NCI-H1105 (cell line): ENCODE measurements at places on chromosomes 12 and 14.

DNA sequence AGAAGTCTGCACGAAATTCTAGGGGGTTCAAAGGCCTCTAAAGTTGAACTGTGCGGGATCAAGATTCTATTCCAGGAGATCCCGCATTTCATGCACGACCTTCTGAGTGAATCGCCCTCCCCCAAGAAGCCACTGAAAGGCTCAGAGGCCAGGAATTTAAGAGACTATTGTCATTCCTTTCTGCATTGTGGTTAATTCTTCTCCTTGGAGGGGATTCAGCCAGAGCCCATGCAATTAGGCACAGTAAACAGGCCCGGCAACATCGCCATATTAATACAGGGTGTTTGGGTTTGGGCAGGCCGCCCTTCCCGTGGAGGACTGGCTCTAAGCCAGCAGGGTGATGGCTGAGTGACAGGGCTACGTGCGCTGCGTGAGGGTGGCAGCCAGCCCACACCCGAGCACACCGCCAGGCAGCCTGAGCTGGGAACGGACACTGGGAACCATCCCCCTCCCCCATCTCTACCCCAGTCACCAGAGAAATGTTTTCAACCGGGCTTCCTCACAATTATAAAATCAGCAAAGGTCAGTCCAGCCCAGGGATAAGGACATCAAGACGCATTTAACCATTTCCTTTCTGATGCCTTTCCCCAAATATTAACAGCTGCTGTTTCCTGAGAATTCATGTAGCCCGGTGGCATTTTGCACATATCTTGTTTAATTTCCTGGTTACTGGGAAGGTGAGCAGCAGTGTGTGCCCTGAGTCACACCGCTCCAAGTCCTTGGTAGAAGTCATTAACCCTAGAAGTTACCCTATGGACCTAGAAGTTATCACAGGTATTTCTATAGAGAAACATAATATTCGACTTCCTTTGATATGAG is 12.5 kb downstream of the EGLN3 start:
- peak; percentile 85 for DNase-seq

- DNase-seq, result peak; percentile 80
Observed at GRCh38 chr14:75561013-75561432, 17.4 kb upstream of the FLVCR2 start.

GRCh38 chr14:56160088-56160487 is 41.9 kb downstream of the PELI2 start:
- no peak for DNase-seq

DNA sequence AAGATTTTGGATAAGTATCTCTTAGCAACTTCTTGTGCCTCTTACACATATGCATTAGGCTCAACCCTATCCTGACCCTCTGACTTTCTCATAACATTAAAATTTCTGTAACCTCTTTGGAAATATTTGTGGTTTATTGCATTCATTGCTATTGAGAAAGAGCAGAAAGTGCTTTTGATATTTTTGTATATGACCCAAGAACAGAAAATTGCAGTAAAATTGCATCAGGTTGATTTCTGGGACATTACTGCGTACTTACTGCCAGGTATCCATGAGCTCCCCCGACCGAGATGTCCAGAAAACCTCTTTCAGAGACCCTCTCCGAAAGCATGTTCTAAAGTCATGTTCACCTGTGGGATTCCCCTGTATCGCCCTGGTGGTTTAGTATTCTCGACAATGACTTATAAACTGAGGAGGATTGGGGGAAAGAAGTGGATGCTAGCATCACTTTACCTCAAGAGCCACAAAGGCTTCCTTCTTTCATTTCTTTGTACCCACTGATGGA is 14.5 kb upstream of the IL22 start:
- no peak for DNase-seq

DNA sequence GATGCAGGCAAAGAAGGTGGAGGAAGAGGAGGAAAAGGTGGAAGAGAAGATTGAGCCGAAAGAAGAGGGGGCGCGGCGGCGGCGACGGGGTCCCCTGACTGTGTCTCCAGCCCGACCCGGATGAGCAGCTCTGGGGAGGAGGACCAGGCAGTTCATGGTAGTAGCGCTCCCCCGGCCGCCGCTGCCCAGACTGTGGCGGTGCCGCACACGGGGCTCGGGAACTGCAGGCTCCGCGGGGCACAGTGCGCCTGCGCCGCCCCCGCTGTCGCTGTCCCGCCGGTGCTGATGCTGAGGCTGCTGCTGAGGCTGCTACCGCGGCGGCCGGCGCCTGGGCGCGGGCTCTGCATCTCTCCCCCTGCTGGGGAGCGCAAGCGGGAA is at the start of gene KCNH5:
Gene KCNH5, minus strand, starts transcription at position 225 of the 378 bp plus-strand sequence. CDS start 272 bp downstream, outside the sequence.
- DNase-seq, result peak; percentile 68

- DNase-seq, result no peak
Observed at GRCh38 chr14:79514700-79515099, 696.6 kb downstream of the DIO2 start.

DNA sequence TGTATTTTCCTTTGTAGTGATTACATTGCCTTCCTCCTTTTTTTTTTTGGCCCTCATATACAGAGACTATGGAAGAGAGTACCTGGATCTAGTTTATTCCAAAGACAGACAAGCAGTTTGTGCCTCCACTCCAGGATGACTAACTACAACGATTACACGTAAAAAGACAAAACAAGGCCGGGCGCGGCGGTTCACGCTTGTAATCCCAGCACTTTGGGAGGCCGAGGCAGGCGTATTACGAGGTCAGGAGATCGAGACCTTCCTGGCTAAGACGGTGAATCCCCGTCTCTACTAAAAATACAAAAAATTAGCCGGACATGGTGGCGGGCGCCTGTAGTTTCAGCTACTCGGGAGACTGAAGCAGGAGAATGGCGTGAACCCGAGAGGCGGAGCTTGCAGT is 2.2 kb downstream of the CERS5 start:
- DNase-seq, result no peak

DNA sequence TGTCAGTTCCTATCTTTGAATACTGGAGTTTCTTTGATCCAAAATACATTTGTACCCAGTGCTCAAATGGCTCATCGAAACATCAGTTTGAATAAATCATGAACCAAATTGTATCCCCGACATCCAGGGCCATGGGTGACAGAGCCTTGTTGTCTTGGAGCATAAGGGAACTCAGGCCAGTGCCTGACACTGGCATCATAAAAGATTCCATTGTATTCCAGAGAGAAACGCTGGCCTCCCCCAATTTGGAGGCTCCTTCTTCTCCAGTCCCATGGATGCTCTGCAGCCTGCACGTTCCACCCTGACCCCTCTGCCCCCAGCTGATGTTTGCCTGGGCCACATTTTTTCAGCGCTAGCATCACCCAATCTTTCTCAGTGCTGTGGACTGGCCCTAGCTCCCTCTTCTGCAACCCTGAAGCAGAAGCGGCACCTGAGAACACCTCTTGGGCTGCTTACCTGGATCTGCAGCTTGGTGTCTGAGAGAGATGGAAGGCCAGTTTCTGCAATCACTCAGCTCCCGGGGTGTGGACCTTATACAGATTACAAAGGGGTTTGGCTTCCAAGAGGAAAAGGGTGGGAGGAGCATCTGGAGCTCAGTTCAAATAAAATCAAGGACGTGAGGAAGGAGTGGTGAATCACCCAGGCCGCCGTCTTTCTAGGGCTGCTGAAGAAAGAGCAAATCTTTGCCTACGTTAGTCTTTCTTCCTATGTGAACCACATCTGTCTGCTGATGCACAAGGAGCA is at the start of gene RNASE1:
Gene RNASE1, minus strand, starts transcription at position 504 of the 744 bp plus-strand sequence. CDS start 776 bp downstream, outside the sequence.
- no peak for DNase-seq

GRCh38 chr12:29051221-29051620 is 97.9 kb upstream of the FAR2 start:
- no peak for DNase-seq

- no peak for DNase-seq
Observed at GRCh38 chr12:26630546-26631027, 202.4 kb downstream of the ITPR2 start.

DNA sequence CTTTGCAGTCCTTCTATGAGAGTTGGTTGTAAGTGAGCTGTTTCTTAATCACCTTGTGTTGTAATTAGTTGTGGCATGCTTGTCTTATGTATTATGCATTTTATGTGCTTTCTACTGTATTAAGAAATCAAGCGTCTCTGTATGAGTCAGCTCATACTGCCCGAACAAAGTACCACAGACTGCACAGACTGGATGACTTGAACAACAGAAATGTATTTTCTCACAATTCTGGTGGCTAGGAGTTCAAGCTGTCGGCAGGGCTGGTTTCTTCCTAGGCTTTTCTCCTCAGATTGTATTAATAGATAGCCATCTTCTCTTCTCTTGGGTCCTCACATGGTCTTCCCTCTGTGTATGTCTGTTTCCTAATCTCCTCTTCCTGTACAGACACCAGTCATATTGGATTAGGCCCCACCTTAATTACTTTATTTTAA is 77.7 kb downstream of the FLRT2 start:
- no peak for DNase-seq

- DNase-seq, result no peak
Observed at GRCh38 chr12:14396071-14396470, 30.6 kb downstream of the ATF7IP start.

GRCh38 chr12:65962921-65963861 is 138.9 kb downstream of the HMGA2 start:
- no peak for DNase-seq

GRCh38 chr12:51065530-51065929 is 17.4 kb downstream of the LETMD1 start:
- no peak for DNase-seq

- DNase-seq, result no peak
Observed at GRCh38 chr14:55536204-55536708, 43.8 kb upstream of the KTN1 start.

DNA sequence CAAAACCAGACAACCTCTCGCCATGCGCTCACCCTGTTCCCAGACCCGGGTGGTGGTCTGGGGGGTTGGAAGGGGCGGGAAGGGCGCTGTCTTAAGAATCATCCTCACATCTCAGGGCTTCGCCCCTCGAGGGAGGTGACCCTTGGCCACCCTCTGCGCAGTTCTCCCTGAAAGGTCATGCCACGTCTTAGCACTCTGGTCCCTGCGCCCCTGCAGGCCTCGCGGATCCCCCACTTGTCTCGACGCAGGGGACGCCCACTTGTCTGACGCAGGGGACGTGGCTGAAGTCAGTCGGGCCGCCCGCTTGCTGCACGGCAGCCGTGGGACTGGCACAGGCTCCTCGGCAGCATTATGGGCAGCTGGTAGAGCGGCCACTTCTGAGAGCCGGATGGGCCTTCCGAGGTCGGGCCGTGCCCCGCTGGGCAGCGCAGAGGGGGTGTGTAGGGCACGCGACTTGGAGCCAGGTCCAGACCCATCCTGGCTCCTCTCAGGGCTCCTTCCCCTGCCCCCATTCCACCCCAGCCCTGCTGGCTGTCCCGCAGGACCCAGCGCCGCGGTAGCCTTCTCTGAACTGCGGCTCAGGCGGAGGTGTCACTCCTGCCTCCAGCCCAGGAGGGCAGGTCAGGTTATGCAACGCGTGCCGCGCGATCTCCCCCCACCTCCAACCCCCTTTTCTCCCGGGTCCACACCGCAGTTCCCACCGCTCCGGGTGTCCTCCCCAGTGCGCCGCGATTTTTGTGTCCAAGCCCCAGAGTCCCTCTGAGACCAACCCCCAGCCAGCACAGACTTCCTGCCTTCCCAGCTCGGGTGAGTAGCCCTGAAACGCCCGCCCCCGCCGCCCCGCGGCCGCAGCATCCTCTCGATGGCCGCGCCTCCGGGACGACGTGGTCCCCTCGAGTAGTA is 40.9 kb upstream of the CAPRIN2 start:
- peak; percentile 32 for DNase-seq

- DNase-seq, result no peak
Observed at GRCh38 chr12:6383572-6384498, at the start of gene LTBR. Gene LTBR, plus strand, starts transcription at chr12:6384162. Its CDS starts 197 bp downstream, at chr12:6384359.

GRCh38 chr12:18332173-18332572 is 70.9 kb downstream of the PIK3C2G start:
- no peak for DNase-seq

GRCh38 chr12:94594443-94594825 is 55.9 kb downstream of the TMCC3 start:
- DNase-seq, result no peak

DNA sequence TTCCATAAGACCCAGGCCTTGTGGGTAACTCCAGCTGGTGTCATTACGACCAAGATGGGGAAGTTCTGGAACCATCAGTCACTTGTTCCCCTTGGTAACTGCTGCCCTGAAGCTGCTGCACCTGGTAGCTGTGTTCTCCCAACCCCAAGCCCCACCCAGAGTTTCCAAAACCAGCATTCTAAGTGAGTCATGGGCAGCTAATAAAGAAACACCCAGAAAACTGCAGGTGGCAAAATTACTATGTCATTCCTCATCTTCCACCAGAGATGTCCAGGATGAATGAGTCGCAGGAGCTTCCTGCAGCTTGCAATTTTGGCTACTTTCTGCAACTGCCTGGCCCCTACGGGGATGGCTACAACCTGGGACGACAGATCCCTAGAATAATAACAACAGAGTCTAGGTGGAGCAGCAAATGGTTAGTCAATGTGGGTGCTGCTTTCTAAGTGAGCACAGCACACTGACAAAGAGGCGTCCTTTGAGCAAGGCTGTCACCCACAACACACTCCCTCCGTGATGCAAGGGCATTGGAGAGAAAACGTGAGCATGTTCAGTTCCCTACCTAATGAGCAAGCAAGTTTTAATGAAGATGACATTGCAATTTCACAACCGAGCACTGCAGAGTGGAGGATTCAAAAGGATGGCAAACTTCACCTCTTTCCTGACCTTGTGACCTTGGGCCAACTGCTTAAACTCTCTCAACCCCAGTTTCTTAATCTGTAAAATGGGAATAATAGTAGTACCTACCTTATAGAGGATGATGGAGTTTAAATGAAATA is 301.4 kb upstream of the NOS1 start:
- no peak for DNase-seq

DNA sequence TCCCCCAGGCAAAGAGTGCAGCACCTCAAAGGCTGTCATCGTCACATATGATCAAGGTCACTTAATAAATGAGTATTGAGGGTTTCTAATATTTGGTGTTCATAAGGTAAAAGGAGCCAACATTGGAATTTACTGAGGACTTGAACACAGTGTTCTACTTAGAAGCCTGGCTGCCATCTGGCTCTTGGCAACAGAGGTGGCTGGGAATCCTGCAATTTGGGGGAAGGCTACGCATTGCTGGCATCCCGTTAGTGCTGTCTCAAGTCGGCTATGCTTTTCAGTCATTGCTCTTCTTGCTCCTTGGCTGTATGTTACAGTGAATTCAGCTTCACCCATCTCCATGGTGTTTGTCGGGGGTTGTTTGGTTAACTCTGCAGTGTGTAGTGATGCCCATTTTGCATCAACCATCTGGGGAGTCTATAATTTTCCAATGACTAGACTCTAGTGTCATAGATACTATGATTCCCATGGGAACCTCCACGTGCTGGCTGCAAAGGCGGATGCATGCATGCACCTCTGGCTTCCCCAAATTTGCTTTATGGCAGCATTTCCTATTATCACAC is 12.9 kb upstream of the SLC24A4 start:
- DNase-seq, result no peak

- no peak for DNase-seq
Observed at GRCh38 chr12:25712169-25712568, 159.1 kb upstream of the LMNTD1 start.

DNA sequence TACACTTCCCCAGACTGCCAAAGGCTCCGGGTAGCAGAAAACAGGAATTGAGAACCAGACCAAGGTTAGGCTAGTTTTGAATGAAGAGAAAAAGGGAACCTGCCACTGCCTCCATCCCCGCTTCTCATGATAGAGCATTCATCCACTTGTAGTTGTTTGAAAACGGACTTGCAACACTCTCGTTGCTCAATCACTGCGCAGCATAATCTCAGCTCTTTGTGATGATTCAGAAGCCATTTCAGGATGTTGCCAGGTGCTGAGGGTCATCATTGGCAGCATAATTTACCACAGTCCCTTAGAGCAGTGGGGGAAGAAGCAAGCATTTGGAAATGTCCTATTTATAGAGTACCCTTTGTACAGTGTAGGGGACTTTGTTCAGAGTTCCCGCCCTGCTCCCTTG is 25.6 kb downstream of the KCNK13 start:
- no peak for DNase-seq

GRCh38 chr12:107461222-107461975 is 224.2 kb upstream of the PWP1 start:
- DNase-seq, result peak; percentile 37
